Progenitor cell of endocrine pancreas (in vitro differentiated cells): ENCODE measurements at places on chromosomes 3 and 15. TPM values are rescaled to one million over a fixed set of nuclear protein-coding genes. Genes with fewer than 3 reads are reported as not detected.
A peak's percentile ranks its signal among the peaks of the same experiment; 100 is the strongest.

GRCh38 chr3:69300296-69300695, 85.6 kb downstream of the FRMD4B start:
- no peak overlapping the region for H3K27ac ChIP-seq
- H3K27me3 ChIP-seq, result no peaks in the 10 kb centered on the region
- DNase-seq, result no peak
- H3K4me1 ChIP-seq, result peaks cover 2% of the 10 kb centered on the region
- peaks cover 4% of the 10 kb centered on the region for H3K36me3 ChIP-seq

DNA sequence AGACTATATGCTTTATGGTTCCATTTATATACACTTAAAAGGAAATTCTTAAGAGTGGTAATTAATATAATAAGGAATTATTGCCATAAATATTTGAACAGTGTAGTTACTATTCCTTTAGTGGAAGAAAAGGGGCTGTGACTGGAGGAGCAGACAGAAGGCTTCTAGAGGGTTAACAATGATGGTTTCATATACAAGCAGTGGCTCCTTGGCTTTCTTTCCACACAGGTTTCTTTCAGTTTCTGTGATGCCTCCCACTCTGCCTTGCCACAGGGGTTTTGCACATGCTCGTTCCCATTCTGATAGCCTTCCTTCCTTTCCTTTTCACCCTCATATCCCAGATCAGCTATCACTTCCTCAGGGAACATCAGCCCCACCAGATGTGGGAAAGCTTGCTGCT, 108.8 kb upstream of the LYSMD4 start:
- H3K4me1 ChIP-seq, result no peaks in the 10 kb centered on the region
- no peak overlapping the region for H3K4me3 ChIP-seq
- no peak for DNase-seq
- no peaks in the 10 kb centered on the region for H3K36me3 ChIP-seq
- no peak overlapping the region for H3K27ac ChIP-seq

DNA sequence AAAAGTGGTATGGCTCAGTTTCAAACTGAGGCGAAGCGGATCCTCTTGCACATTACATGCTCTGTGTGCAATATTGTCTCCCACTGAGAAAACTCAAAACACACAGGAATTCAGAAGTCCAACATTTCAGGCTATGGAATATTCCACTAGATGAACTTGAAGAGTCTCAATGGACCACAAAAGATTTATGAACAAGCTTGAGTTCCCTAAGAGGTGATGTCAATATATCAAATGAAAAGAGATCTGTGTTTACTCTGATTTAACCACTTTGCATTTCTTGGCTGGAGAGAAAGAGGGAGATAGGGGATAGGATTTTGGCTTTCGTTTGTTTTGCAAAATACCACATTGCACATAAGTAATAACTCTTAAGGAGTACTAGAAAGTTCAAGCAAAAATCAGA, 20.3 kb downstream of the PDZRN3 start:
- no peak overlapping the region for H3K27ac ChIP-seq
- DNase-seq, result no peak
- peaks cover 6% of the 10 kb centered on the region for H3K36me3 ChIP-seq

DNA sequence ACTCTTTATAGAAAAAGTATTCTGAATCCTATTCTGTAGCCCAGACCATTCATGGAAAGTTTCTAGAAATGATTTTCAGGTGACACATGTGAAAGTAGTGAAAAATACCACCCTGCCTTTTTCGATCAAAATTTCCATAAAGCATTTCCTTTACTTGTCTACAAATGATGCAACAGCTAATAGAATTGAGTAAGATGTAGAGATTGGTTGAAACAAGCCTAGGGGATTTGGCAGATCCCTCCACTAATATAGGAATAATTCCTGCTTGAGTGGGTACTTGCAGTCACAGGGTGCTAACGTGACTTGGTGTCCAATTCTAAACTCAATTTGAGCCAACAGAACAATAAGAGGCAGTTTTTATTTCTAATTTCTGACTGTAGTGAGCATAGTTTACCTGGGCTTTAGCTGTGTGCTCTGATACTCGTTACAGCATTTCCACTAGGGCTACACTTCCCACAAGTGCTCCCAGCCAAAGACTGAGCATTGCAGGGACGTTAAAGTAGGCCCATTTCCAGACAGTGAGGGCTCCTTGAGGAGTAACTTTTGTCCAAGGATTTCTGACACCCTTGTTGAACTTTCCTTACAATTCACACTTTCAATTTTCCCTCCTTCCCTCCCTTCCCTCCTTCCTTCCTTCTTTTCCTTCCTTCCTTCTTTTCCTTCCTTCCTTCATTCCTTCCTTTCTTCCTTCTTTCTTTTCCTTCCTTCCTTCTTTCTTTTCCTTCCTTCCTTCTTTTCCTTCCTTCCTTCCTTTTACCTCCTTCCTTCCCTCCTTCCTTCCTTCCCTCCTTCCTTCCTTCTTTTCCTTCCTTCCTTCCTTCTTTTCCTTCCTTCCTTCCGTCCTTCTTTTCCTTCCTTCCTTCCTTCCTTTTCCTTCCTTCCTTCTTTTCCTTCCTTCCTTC, 53.9 kb upstream of the TP63 start:
- H3K4me1 ChIP-seq, result no peaks in the 10 kb centered on the region
- H3K4me3 ChIP-seq, result no peak overlapping the region
- DNase-seq, result no peak
- H3K27me3 ChIP-seq, result no peaks in the 10 kb centered on the region
- no peak overlapping the region for H3K27ac ChIP-seq

DNA sequence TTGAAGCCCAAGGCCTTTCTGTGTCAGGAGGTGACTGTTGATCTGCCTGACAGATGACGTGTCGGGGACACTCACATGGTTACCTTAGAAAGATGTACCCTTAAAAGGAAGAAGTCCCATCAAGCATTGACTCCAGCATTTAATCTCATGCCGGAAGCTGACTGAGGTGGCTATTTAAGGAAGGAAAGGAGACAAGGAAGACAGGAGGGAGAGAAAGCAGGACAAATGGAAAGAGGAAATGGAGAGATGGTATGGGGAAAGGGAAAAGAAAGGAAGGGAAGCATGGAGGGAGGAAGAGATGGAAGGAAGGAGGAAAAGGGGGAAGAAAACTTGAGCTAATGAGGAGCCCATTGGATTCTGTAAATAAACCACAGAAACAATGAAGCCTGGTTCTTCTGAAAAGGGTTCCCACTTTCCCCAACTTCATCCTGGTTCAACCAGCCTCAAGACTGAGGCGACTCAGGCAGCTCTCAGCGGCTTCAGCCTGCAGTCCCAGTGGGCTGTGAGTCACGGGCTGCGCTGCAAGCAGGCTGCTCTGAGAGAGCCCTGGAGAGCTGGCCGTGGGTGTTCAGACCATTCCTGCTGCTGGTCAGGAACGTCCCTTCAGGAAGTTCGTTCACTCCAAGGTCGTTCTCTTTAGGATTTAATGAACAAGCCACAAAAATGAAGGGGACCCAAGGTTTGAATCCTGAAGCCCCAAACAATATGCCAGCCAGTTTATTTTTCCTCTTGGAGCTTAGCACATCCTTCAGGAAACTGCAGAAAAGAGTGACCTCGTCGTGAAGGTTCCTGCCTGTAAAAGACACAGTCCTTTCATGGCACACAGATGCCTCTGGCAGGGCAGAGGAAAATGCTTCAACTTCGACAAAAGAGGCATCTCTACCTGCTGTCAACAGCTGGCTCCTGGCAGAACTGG, 69.6 kb upstream of the THBS1 start:
- peaks cover 10% of the 10 kb centered on the region for H3K27me3 ChIP-seq
- H3K27ac ChIP-seq, result no peak overlapping the region
- no peak overlapping the region for H3K4me3 ChIP-seq
- H3K36me3 ChIP-seq, result peaks cover 1% of the 10 kb centered on the region
- H3K4me1 ChIP-seq, result no peaks in the 10 kb centered on the region

DNA sequence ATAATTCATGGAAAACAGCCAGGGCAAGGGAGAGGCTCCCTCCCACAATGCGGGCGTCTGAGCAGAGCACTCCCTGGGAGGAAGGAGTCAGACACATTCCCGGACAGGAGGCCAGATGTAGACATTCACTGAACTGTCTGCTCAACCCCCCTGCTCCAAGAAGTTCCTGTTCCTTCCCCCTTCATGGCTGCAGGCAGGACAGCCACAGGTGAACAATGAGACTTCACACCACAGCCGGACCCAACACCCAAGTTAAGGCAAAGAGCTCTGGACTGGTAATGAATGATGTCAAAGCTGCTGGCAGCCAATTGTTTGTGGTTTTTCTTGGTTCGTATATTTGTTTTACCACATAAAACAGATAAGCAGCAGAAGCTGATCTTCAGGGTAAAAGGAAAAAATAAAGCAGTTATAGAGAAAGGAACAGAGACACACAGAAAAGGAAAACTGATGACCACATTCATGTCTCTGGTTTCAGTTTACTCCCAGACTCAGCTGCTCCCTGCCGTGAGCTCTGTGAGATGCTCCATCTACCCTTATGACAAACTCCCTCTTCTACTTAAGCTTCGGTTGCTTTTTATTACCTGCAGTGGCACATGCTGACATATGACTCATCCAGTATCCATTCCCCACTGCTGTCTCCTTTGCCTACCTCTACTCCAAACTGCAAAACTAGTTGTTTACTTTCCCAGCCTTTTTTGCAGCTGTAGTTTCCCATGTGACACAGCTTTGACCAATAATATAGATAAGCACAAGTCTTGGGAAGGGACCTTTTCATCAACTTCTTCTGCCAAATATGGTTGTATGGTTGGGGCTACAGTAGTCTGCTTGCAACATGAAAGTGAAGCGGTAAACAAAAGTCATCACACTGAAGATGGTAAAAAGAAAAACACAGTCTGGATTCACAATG, 33.1 kb downstream of the DZIP1L start:
- H3K4me3 ChIP-seq, result no peak overlapping the region
- DNase-seq, result no peak
- no peaks in the 10 kb centered on the region for H3K27me3 ChIP-seq
- peak overlapping the region; percentile 92 for H3K27ac ChIP-seq

The CCR3 gene
- not detected in 2 replicates for total RNA-seq
